ENCODE measurements at places on chromosomes 2 and 18.

- no peak for DNase-seq
Measured at GRCh38 chr2:236548179-236548921, 21.3 kb upstream of the ACKR3 start.

GRCh38 chr2:205138735-205139134 is 543.6 kb upstream of the NRP2 start:
- DNase-seq: no peak

DNA sequence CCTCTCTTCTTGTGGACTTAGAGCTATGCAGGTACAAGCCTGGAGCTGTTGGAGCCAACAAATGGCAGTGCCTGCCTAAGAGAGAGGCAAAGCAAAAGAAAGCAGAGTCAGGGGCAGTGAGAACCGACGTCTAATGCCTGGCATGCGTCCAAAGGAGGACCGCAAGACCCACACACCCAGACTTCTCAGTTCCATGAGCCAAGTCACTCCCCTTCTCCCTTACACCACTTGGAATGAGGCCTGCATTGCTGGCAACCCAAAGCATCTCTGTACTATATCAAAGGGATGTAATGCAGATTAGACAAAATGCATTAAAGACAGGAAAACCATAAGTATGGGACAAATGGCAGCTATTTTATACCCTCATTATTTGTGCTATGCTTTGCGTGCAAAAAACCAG is 49.9 kb upstream of the RNU4ATAC start:
- no peak for DNase-seq

- DNase-seq: no peak
Measured at GRCh38 chr2:42236911-42237310, 67.8 kb downstream of the EML4 start.

- no peak for DNase-seq
Measured at GRCh38 chr2:112021290-112021689, 33.8 kb upstream of the TMEM87B start.

GRCh38 chr2:128756365-128756717 is 437.7 kb upstream of the HS6ST1 start:
- no peak for DNase-seq

DNA sequence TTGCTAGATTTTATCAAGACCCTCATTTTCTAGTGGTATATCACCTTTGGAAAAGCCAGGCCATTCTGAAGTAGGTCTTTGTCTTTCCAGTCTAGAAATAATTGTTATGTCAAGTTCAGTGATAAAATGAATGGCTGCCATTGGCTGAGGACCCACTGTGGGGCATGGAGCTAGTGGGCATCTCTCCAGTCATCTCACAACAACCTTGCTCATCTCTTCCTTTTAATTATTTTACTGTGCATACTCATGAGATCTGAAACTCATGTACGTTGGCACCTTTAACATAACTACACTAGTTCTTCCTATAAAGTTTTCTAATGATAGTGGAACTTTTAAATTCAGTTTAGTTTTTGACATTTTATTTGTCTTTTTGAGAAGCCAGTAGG is 240.9 kb downstream of the SLC8A1 start:
- DNase-seq: no peak

DNA sequence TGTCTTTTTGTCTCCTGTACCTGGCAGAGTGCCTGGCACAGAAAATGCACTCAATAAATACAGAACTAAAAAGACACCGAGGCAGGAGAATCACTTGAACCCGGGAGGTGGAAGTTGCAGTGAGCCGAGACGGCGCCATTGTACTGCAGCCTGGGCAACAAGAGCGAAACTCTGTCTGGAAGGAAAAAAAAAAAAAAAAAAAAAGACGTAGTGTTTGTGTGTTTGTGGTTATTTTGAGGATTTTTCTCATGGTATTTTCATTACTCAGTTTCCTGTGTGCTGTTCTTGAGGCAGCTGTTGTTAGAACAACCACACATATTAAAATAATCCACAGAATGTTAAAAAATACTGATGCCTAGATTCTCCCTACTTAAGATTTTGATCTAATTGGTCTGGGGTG is 519.2 kb upstream of the SPHKAP start:
- no peak for DNase-seq

DNA sequence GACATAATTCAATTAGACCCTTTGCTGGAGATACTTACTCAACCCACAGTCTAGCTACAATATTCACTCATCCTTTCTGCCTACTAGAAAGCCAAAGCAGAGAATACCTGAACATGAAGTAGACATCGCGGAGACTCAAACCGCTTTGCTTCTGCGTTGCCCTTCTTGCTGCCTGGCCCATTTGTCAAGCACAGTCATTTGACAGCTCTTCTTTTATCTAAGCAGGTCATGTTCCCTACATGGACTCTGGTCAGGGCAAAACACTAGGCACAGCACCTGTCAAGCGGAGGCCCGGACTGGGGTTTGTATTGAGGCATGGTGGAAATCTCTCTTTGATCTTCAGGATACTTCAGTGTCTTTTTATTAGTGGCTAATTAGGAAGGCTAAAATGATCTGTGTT is 89.7 kb downstream of the FARSB start:
- no peak for DNase-seq

DNA sequence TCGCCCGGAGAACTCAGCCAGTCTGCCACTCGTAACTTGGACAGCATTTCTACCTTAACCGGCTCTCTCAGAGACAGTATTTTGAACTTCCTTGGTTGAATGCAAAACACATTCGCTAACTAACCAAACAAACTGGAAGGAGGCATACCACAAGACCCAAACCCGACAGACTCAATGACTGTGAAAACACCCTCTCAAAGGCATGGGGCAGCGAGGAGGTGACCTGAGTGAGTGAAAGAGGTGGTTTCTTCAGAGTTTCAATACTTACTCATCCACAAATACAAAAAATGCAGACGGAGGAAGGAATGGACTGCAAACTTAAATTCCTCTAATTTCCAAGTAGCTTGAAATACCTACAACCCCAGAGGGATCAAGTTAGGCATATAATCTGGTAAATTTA is 132.9 kb downstream of the GAREM1 start:
- DNase-seq: no peak

DNA sequence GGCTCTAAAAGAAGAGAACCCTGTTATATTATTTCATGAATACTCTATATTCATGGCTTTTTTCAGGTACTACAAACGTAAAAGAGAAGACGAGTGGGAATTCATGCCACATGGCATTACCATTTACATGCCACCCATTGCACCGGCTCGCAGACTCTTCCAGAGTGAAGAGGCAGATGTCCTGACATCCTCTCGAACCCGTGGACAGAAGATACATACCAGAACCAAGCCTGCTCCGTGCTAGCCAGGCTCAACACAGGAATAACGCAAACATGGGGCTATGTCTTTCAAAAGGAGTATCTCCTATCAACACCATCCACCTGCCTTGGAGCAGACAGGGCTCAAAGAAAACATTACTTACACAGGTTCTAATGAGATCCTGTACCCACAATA is 168.8 kb downstream of the THADA start:
- no peak for DNase-seq

GRCh38 chr2:221494556-221494955 is 77.5 kb downstream of the EPHA4 start:
- DNase-seq: no peak

DNA sequence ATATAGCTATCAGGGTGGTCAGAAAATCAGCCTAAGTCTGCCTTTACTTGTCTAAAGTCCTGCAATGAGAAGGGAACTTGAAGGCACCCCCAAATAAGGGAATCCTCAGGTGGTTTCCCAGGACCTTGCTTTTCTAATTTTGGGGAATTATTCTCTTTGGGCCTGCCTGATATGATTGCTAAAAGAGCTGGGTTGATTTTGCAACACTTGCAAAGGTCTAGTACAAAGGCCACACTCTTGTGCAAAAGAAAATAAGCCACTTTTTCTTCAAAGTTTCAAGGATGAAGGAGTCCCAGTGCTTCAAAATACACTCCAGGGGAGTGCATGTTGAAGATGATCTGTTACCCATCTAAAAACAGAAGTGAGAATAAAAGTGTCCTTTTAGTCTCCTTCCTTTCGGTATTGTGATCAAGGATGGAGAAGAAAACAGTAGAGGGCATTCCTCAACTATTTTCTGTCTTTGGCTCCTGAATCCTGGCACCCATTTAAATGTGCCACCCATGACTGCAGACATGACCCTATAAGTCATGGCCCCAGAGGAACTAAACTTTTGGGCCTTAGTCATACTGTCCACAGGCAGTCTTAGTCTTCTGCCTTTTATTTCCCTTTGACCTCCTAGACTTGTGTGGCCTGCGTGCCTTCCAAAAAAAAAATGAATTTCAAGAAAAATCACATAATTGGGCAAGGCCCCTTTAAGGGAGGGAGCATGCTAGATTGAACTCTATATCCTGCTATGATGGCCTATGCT is 5.1 kb downstream of the SULT1C3 start:
- DNase-seq: no peak

DNA sequence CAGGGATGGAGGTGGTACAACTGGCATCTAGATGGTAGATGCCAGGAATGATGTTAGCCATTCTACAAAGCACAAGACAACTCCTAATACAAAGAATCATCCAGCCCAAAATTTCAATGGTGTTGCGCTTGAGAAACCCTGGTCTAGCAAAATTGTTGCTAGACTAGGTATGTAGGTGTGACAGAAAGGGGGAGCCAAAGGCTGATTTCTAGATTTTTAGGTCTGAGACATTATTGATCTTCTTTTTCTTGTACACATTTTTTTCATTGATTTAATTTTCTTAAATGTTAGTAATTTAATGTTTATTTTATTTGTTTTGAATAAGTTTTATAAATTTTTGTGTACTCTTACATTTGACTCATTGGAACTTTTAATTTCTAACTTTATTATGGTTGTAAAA is 216.4 kb downstream of the FSIP2 start:
- DNase-seq: no peak

DNA sequence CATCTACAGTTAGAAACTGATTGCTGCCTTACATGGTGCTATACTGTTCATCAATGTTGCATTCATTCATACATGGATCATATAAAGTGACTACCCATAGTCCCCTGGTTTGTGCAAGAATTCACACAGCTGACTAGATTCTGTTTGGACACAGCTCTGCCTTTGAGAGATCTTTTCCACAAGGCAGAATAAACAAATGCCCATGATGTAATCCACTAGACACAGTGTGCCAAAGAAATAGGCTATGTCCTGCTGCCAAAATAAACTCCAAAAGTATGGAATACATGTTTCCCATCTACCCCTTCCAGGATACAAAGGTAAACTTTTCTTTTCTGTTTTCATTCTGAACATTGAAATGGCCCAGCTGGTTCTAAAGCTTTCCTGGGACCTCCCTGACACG is 269.4 kb upstream of the CHAC2 start:
- no peak for DNase-seq

GRCh38 chr2:1997409-1997808 is 253.1 kb upstream of the PXDN start:
- no peak for DNase-seq

- no peak for DNase-seq
Measured at GRCh38 chr18:10013621-10014543, 100.1 kb downstream of the VAPA start.

DNA sequence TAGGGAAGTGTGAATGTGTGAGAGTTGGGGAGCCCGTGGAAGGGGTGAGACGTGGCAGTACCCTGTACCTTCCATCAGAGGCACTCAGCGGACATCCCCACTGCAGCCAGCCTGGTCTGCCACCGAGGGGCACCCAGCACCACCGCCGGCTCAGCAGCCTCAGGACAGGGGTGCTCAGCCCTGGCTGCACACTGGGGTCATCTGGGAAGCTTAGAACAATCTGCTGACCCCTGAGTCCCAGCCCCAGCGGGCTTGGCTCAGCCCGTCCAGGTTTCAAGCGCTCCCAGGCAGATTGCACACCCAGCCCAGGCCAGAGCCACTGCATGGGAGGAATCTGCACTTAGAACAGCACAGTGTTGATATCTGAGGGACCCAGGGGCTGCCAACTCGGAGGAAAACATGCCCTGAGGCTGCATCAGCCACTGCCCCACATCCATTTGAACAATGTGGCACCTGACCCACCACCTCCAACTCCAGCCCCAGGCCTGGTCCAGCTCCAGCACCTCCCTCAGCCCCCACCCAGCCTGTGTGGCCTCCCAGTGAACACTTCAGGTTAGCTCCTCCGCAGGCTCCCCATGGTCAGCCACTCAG is 147.1 kb upstream of the OTOS start:
- no peak for DNase-seq

GRCh38 chr2:136384531-136385303 is 266.8 kb upstream of the CXCR4 start:
- peak; percentile 88 for DNase-seq

- DNase-seq: no peak
Measured at GRCh38 chr2:15667809-15668556, 76.3 kb downstream of the DDX1 start.

- no peak for DNase-seq
Measured at GRCh38 chr2:69369802-69370201, 17.2 kb downstream of the GFPT1 start.

DNA sequence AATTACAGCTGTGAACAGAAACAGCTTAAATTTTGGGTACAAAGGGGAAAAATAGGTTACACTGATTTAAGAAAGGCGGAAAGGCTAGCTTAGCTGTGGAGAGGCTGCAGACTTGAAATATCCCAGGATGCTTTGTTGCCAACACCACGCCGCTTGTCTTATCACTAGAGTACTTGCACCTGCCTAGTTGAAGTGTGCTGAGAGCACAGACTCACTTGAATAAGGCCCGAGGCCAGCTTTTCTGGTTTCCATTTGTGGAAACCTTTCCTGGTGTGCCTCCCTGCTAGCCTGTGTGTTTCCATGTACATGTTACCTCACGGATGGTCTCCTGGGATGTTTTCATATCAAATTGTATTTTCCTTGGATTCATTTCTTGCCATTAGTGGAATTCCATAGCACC is 3.2 kb downstream of the CABLES1 start:
- no peak for DNase-seq

DNA sequence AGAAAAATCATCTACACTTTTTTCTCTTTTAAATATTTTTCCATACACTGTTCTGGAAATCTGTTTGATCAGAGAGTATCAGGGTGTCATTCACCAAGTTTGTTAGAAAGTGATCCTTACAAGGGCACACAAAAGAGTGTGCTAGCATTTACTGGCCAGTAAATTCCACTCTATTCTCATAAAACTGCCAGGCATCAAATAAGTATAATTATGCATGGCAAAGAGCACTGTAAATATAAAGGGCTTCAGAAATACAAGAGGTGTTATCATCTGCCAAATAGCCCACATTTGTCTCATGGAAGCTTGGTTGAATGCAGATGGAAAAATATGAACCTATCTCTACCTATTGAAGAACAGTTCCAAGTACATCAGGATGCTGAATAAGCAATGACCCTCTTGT is 847.3 kb upstream of the ACVR2A start:
- no peak for DNase-seq

GRCh38 chr2:648476-649424 is 28.5 kb downstream of the TMEM18 start:
- no peak for DNase-seq

DNA sequence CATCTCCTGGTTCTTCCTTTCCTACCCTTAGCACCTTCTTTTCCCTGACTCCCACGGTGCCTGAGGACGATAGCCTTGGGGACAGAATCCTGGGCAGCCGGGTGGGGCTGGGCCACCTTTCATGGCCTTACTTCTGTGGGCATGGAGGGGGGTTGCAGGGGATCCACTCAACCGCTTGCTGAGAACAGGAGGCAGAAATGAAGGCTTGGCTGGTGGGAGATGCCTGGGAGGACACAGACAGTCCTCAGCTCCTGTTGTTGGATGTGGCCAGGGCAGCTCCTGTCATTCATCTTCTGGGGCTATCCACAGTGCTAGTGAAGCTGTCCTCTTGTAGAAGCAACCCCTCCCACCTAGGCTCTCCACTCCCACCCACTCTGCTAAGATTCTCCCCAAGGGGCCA is 95.5 kb upstream of the CELF4 start:
- no peak for DNase-seq
